ENCODE measurements at places on chromosomes 4 and X.

DNA sequence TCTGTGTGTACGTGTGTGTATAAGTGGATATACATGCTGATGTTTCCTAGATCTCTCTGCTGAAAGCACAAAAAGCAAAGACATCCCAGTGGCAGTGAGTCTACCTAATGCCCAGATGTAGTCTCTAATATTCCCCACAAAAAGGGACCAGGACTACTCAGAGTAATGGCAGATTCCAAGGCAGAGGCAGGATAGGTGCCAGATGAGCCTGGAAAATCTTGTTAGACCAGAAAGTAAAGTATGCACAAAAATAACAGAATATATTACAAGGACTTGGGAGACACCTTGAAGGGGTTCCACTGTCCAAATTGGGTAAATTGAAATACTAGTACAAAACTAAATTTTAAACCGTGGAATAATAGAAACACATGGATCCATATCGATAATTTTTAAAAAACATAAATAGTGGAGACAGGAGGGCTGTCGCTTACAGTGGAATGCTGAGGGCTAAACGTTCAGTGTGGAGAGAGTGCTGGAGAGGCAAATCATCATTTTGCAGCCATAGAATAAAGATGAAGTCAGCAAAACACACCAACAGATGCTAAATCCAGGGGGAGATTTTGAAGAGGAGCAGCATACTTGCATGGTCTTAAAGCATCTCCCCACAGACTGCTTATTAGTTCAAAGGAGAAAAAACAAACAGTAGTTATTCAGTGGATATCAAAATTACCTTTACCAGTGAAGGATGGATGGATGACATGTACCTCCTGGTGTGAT is 123.4 kb upstream of the TSPAN5 start:
- no peak for DNase-seq

DNA sequence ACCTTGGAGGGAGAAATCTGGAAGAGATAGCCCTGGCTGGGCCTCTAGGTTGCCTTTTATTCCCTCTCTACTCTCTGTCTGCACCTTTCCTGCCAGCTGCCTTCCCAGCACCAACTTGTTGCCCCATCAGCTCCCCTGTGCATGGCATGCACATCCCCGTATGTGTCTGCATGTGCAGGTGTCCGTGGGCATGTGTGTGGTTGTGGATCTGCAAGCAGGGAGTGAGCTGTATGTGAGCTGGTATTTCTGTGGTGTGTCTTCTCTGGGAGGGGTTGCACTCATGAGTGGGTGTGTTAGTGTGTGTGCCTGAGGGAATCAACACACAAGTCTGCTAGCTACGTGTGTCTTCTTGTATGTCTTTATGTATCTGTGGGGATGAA is 9.9 kb downstream of the L1CAM start:
- DNase-seq, result no peak

DNA sequence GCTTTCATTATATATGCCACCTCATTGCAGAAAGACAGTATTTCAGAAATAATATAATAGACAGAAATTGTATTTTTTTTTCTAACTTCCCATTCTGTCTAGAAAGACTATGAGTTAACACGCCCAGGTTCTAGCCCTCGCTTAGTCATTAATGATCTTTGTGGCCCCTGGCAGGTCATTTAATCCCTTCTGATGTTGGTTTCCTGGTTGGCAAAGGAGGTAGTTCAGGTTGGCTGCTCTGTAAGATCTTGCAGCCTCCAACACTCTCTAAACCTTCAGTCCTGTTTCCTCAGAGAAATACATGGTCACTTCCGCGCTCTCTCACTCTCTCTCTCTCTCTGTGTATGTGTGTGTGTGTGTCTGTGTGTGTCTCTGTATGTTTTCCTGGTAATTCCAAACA is 156.3 kb upstream of the NOCT start:
- no peak for DNase-seq

DNA sequence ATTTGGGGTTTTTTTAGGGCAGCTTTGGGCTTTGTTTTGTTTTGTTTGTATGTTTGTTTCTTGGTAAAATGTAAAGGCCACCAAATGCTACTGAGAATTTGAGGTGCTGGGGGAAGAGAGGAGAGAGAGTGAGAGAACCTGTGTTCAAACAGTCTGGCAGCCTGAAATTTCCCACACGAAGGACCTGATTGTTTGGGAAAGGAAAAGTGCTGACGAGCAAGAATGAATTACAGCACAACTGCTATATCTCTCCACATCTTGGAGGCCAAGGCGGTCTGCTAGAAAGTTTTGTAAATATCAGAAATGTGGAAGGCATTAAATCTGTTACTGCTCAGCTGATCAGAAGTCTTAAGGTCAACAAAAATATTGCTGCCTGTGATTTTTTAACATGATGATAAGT is 170.5 kb downstream of the PALLD start:
- DNase-seq, result no peak

- no peak for DNase-seq
Measured at GRCh38 chrX:68947882-68948605, 119.2 kb downstream of the EFNB1 start.

GRCh38 chrX:16916561-16916960 is 29.9 kb upstream of the REPS2 start:
- no peak for DNase-seq

- no peak for DNase-seq
Measured at GRCh38 chr4:41410049-41410448, 127.9 kb upstream of the LIMCH1 start.

GRCh38 chr4:3790006-3790561 is 23.9 kb downstream of the ADRA2C start:
- no peak for DNase-seq

- DNase-seq, result no peak
Measured at GRCh38 chr4:165715211-165715610, 157.8 kb upstream of the TLL1 start.

GRCh38 chr4:70426789-70427188 is 29.0 kb downstream of the OPRPN start:
- DNase-seq, result no peak

GRCh38 chrX:108292053-108292452 is 146.2 kb downstream of the COL4A6 start:
- no peak for DNase-seq

Measured in activated naive CD4-positive, alpha-beta T cell treated with anti-CD3 and anti-CD28 coated beads for 36 hours (primary cell).